Common myeloid progenitor, CD34-positive (primary cell): ENCODE measurements at places on chromosomes 4 and X.

GRCh38 chrX:66760651-66761050 lies 121.8 kb upstream of the EDA2R start:
- no peak overlapping the region for H3K27ac ChIP-seq
- no peaks in the 10 kb centered on the region for H3K36me3 ChIP-seq
- H3K4me3 ChIP-seq = no peak overlapping the region
- H3K27me3 ChIP-seq = no peaks in the 10 kb centered on the region

DNA sequence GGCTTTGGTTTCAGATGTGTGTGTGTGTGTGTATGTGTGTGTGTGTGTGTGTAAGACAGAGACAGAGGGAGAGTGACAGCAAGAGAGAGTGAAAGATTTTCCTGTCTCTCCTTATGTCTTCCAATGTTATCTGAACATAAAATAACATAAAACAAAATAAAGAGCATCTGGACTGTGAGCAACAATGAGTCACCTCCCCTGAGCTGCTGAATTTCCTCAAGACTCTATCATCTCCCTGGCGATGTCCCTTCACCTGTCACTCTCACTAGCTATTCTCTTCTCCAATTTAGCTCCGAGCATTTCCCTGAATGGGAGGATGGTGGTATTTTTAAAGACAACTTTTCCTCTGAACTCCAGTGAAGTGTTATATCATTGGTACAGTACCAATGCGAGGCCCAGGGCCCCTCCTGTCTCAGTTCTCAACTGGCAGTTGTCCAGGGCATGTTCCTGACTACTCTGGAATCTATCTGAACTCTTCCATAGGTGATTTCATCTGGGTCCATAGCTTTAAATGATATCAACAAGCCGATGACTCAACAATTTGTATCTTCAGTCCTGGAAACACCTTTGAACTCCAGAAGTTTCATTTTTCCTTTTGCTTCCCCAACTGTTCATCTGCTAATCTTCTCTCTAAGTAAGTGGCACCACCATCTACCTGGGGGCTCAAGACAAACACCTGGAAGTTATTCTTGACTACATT lies 195.0 kb upstream of the CLNK start:
- H3K4me3 ChIP-seq = no peak overlapping the region
- no peaks in the 10 kb centered on the region for H3K4me1 ChIP-seq
- no peaks in the 10 kb centered on the region for H3K27me3 ChIP-seq

DNA sequence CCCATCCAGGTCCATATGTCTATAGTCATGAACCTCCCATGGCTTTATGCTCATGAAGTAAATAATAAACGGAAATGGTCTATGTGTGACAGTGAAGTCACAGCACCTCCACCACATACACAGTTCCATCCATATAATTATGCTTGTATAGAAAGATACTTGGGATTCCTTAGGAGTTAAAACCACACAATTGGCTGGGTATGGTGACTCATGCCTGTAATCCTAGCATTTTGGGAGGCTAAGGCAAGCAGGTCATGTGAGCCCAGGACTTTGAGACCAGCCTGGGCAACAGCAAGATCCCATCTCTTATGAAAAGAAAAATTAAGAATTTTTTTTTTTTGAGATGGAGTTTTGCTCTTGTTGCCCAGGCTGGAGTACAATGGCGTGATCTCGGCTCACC lies 55.6 kb upstream of the RBM47 start:
- H3K27me3 ChIP-seq = no peaks in the 10 kb centered on the region
- no peak for DNase-seq
- H3K4me1 ChIP-seq = peaks cover 3% of the 10 kb centered on the region
- no peak overlapping the region for H3K27ac ChIP-seq

GRCh38 chrX:14897042-14897441 lies 23.8 kb downstream of the MOSPD2 start:
- no peaks in the 10 kb centered on the region for H3K36me3 ChIP-seq
- no peaks in the 10 kb centered on the region for H3K4me1 ChIP-seq
- no peak for DNase-seq

GRCh38 chr4:164977243-164978164 lies at the start of gene TRIM61:
Gene TRIM61, minus strand, starts transcription at chr4:164977657. Its CDS starts 7,655 bp downstream, at chr4:164970002.
- peak within 1 kb of the TSS; percentile 44 for H3K4me3 ChIP-seq
- H3K4me1 ChIP-seq = peaks cover 3% of the 10 kb centered on the region
- peak; percentile 72 for DNase-seq
- H3K27ac ChIP-seq = peak within 1 kb of the TSS; percentile 74

GRCh38 chr4:173801876-173802661 lies 272.0 kb upstream of the HAND2 start:
- H3K36me3 ChIP-seq = no peaks in the 10 kb centered on the region
- no peak overlapping the region for H3K4me3 ChIP-seq
- no peak overlapping the region for H3K27ac ChIP-seq
- H3K4me1 ChIP-seq = no peaks in the 10 kb centered on the region

DNA sequence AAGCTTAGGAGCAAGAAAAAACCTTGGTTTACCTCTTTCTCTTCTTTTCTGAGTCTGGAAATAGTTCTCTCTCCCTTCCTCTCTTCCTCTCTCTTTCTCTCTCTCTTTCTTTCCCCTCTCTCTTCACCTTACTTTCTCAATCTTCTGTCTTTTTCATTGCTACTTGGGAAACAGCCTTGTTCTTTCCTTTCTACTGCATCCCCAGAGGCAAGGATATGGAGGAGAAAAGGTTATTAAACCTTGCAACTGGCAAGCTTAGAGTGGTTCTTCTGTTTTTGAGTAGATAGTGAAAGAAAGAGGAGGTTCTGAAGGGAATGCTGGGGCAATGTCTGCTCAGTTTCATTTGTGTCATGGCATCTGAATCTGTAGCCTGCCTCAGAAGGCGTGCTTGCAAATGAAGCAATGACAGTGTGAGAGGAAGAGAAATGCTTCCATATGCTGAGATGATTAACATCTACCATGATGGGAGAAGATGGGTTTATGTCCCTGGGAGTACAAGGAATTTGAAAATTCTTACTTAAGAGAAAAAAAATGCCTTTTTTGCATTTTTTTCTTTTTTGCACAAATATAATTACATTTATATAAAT lies 190.6 kb downstream of the CEP135 start:
- H3K36me3 ChIP-seq = no peaks in the 10 kb centered on the region
- H3K4me3 ChIP-seq = no peak overlapping the region
- peaks cover 2% of the 10 kb centered on the region for H3K4me1 ChIP-seq
- no peaks in the 10 kb centered on the region for H3K27me3 ChIP-seq
- no peak overlapping the region for H3K27ac ChIP-seq

- peaks cover 2% of the 10 kb centered on the region for H3K27me3 ChIP-seq
- DNase-seq = no peak
- no peak overlapping the region for H3K4me3 ChIP-seq
- H3K27ac ChIP-seq = no peak overlapping the region
Measured at GRCh38 chrX:7158468-7158990, 10.6 kb upstream of the PUDP start.

DNA sequence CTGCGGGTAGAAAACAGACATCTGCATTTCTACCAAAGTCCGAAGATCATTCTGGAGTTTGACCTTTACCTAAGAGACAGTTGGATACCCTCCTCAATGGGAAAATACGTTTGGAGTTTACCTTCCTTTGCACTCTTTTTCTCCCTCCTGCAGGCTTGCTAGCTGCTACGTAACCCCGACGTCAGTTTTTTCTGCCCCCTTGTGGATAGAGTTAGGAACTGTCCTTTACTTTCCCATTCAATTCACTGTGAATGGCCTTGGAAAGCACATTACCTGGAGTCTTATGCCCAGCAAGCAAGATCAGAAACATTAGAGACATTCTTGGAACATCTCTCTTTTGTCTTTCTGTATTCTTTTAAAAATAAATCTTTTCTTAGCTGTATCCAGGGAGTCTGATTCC lies 250.7 kb downstream of the NAP1L3 start:
- peak; percentile 2 for DNase-seq
- H3K4me3 ChIP-seq = no peak overlapping the region
- no peaks in the 10 kb centered on the region for H3K4me1 ChIP-seq
- H3K27ac ChIP-seq = no peak overlapping the region
- H3K36me3 ChIP-seq = no peaks in the 10 kb centered on the region

DNA sequence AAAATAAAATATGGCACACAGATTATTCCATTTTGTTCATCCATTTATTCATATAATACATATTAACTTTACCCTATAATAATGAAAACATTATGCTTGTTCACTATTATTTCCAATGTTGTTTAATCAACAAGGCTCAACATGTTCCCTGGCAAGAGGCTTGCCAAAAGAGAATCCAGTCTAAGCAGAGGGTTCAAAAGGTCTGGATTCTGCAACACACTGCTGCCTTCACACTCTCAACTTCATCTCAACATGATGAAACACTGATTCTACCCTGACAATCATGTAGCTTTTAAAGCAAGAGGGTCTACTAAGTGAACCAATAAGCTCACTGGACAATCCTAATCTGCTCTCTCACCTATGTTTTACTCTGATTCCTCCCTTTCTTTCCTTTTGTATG lies 101.1 kb downstream of the MID1 start:
- H3K4me1 ChIP-seq = no peaks in the 10 kb centered on the region
- DNase-seq = no peak
- H3K27me3 ChIP-seq = no peaks in the 10 kb centered on the region
- no peak overlapping the region for H3K27ac ChIP-seq
- no peaks in the 10 kb centered on the region for H3K36me3 ChIP-seq

DNA sequence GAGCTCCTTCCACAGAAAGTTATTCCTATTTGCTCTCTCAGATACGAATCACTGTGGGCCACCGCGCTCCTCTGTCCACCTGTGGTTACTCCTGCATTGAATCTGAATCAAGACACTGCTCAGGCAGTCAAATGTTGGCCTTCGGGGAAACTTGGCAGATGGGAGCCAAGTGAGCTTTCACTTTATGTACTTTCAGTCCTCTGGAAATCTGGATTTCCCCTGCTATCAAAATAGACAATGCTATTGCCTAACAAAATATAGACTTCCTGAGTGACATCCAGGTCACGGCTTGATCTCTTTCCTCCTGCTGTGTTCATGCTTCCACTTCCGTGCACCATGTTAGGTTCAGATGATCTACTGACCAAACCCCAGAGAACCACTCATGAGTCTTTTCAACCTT lies 43.8 kb downstream of the FHL1 start:
- no peak overlapping the region for H3K27ac ChIP-seq
- H3K36me3 ChIP-seq = no peaks in the 10 kb centered on the region
- H3K27me3 ChIP-seq = no peaks in the 10 kb centered on the region
- peaks cover 61% of the 10 kb centered on the region for H3K4me1 ChIP-seq
- DNase-seq = no peak

DNA sequence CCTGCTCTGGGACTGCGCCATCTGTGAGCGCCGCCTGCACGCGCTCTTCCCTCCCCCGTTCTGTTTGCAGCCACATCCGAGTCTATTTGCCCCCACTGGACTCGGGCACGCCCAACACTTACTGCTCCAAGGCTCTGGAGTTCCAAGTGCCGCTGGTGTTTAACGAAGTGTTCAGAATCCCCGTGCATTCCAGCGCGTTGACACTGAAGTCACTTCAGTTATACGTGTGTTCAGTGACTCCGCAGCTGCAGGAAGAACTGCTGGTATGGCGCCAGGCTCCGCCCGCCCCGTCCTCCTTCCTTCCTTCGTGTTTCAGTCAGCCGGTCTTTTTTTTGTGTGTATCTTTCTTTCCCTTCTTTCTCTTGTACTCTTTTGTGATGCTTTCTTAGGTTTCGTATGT lies 30.7 kb upstream of the CLCN4 start:
- H3K27ac ChIP-seq = no peak overlapping the region
- no peak for DNase-seq
- peaks cover 5% of the 10 kb centered on the region for H3K36me3 ChIP-seq

GRCh38 chrX:17944833-17945497 lies 83.9 kb upstream of the RAI2 start:
- no peaks in the 10 kb centered on the region for H3K27me3 ChIP-seq
- peak; percentile 48 for DNase-seq
- H3K4me1 ChIP-seq = no peaks in the 10 kb centered on the region
- H3K4me3 ChIP-seq = no peak overlapping the region
- H3K36me3 ChIP-seq = no peaks in the 10 kb centered on the region

- peaks cover 4% of the 10 kb centered on the region for H3K36me3 ChIP-seq
- peak; percentile 29 for DNase-seq
- H3K27ac ChIP-seq = no peak overlapping the region
- peaks cover 2% of the 10 kb centered on the region for H3K4me1 ChIP-seq
- no peaks in the 10 kb centered on the region for H3K27me3 ChIP-seq
Measured at GRCh38 chrX:120450163-120450562, 18.9 kb downstream of the LAMP2 start.

GRCh38 chrX:47499293-47499692 lies 16.3 kb upstream of the ZNF41 start:
- H3K27ac ChIP-seq = no peak overlapping the region
- H3K4me1 ChIP-seq = no peaks in the 10 kb centered on the region
- H3K4me3 ChIP-seq = no peak overlapping the region
- H3K36me3 ChIP-seq = no peaks in the 10 kb centered on the region
- no peak for DNase-seq
- H3K27me3 ChIP-seq = no peaks in the 10 kb centered on the region

GRCh38 chr4:5707366-5707765 lies 993 bp downstream of the EVC2 start:
- no peak for DNase-seq
- H3K27me3 ChIP-seq = peaks cover 6% of the 10 kb centered on the region
- H3K36me3 ChIP-seq = no peaks in the 10 kb centered on the region
- peaks cover 34% of the 10 kb centered on the region for H3K4me1 ChIP-seq

GRCh38 chr4:121484633-121485032 lies 103.8 kb upstream of the QRFPR start:
- H3K27me3 ChIP-seq = peaks cover 1% of the 10 kb centered on the region
- no peak overlapping the region for H3K27ac ChIP-seq
- no peaks in the 10 kb centered on the region for H3K4me1 ChIP-seq

DNA sequence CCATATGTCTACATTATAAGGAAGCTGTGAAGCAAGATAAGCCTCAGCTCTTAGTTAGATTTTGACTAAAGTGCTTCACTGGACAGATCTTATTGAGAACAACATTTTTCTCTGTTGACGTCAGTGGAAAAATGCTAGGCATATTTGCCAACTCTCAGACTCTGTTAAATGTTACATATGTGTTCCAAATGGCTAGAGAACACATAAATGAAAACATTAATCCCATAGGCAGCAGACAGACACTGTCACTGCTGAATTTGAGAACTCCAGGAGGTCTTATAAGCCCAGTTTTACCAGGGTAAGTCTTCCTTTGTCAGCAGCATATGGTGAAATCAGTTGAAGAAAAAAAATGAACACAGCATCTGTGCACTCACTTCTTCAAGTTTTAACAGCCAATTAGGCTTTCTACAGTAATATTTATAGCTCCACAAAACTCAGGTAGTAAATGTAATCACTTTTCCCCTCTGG lies 186.9 kb downstream of the CAMK2D start:
- H3K4me1 ChIP-seq = peaks cover 9% of the 10 kb centered on the region
- peak; percentile 65 for DNase-seq
- H3K27ac ChIP-seq = no peak overlapping the region
- no peak overlapping the region for H3K4me3 ChIP-seq
- H3K36me3 ChIP-seq = no peaks in the 10 kb centered on the region
- peaks cover 2% of the 10 kb centered on the region for H3K27me3 ChIP-seq
